G401 (cell line): ENCODE measurements at places on chromosomes 6 and 20. TPM values are rescaled to one million over a fixed set of nuclear protein-coding genes. Genes with fewer than 3 reads are reported as not detected.

GRCh38 chr20:44759595-44759994 lies 13.9 kb downstream of the KCNK15 start:
- no peak for DNase-seq

GRCh38 chr6:48866682-48867081 lies 596.4 kb downstream of the MMUT start:
- DNase-seq: no peak

CCM2L gene
- total RNA-seq: 40.7 and 52.6 TPM in 2 replicates

VNN1 gene
- not detected in 2 replicates for total RNA-seq
